ENCODE measurements at places on chromosomes 3 and 15.

- no peak for DNase-seq
Observed at GRCh38 chr15:89383365-89384175, 48.9 kb upstream of the POLG start.

DNA sequence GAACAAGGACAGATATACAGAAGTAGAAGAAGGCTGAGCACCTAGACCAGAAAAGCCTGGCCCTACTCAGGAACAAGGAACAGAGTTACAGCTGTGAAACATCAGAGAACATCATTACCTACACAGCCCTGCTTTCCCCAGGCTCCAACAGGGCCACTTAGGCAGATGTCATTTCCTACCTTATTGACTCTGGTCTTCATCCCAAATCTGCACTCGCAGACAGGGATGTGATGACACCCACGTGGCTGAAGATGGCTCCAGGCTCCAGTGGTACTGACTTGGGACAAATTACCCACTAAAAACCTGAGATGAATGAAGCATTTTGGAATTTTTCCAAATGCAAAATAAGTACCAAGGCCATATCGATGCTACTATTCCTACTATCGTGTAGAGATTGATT is 18.0 kb upstream of the SSUH2 start:
- DNase-seq = no peak

DNA sequence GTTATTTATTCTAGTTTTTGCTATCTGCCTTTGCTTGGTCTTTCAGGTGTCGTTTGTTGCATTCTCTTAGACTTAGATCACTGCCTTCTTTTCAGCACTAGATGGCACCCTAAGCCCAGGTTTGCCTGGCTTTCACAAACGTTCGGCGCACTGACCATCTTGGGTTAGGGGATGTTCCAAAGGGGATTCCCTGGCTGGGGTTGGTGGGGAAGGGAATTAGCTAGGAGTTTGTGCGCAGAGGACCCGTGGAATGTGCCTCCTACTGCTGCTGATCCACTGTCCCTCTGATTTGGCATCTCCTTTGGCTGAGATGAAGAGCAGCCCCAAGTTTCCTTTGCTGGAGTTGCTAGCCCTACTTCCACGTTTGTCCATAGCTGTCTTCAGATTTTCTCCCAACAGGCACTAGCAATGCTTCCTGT is 33.9 kb downstream of the PFN2 start:
- DNase-seq = peak; percentile 50

GRCh38 chr3:146249921-146250320 is 984 bp downstream of the PLSCR4 start:
- no peak for DNase-seq

- DNase-seq = no peak
Observed at GRCh38 chr3:12423918-12424630, 60.2 kb upstream of the TSEN2 start.

DNA sequence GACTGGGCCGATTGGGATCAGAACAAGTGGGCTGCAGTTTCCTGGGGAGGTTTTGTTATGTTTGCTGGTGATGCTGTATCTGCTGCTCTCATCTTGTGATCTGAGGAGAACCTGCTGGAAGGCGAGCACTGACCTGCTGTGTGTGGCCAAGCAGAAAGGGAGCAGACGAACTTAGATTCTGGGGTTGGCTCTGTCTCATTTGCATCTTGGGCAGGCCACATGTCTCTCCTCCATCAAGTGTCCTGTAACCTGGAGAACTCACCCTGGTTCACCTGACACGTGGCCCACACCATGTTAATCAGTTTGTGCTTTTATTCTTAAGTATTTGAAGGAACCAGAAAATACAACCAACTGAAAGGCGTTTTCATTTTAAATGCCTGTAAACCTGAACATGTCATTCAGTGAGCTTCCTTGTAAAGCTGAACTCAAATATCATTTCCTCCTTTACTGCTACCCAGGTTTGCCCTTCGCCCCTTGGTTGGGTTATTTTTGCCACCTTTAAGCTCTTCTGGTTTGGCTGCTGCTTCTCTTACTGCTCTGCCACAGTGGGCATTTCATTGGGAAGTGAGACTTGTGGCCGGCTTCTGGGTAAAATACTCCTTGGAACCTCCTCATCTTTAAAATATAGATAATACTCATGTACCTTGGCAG is 33.5 kb upstream of the TRAK1 start:
- DNase-seq = no peak

Data from liver (tissue), 10 donors.